SJCRH30 (cell line): ENCODE measurements at places on chromosomes 3 and 15.

GRCh38 chr3:63937661-63938651 is 25.8 kb upstream of the SCAANT1 start:
- DNase-seq: no peak
- H3K4me3 ChIP-seq: no peak overlapping the region
- no peaks in the 10 kb centered on the region; the same call in 1 of the 2 replicates for H3K36me3 ChIP-seq
- H3K4me1 ChIP-seq: no peaks in the 10 kb centered on the region
- H3K27me3 ChIP-seq: no peaks in the 10 kb centered on the region

GRCh38 chr15:25799906-25800700 is 63.0 kb downstream of the ATP10A start:
- DNase-seq: no peak
- H3K36me3 ChIP-seq: no peaks in the 10 kb centered on the region
- H3K27ac ChIP-seq: no peak overlapping the region
- no peaks in the 10 kb centered on the region for H3K4me1 ChIP-seq

GRCh38 chr3:28521663-28522062 is 173.0 kb upstream of the AZI2 start:
- H3K4me1 ChIP-seq: no peaks in the 10 kb centered on the region
- no peaks in the 10 kb centered on the region for H3K27me3 ChIP-seq
- no peak overlapping the region for H3K4me3 ChIP-seq
- peak; percentile 23 for DNase-seq
- no peak overlapping the region for H3K27ac ChIP-seq
- H3K36me3 ChIP-seq: no peaks in the 10 kb centered on the region

- DNase-seq: no peak
- no peak overlapping the region for H3K27ac ChIP-seq
- H3K27me3 ChIP-seq: no peaks in the 10 kb centered on the region
- H3K4me3 ChIP-seq: no peak overlapping the region
Measured at GRCh38 chr3:149867563-149867962, 54.5 kb downstream of the RNF13 start.

DNA sequence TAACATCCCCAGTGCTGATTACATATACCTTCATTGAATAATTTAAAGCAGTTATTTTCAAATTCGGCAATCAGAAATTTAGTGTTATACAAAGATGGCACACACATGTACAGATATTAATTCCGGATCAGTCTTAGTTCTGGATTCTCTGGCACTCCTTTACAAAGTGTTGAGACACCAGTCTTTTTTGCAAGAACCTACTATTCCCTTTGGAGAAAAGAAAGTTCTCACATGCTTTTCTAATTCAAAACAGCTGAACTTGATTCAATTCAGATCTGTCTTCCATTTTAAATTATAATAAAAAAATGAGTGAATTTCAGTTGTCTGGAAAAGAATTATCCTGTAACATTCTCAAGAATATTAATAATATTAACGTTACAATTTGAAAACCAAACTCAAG is 20.4 kb downstream of the CCDC191 start:
- H3K27ac ChIP-seq: no peak overlapping the region
- no peaks in the 10 kb centered on the region for H3K27me3 ChIP-seq
- no peaks in the 10 kb centered on the region for H3K36me3 ChIP-seq
- H3K4me3 ChIP-seq: no peak overlapping the region
- no peak for DNase-seq
- no peaks in the 10 kb centered on the region for H3K4me1 ChIP-seq

- no peak overlapping the region for H3K4me3 ChIP-seq
- no peaks in the 10 kb centered on the region for H3K4me1 ChIP-seq
- H3K36me3 ChIP-seq: no peaks in the 10 kb centered on the region
- no peak overlapping the region for H3K27ac ChIP-seq
Measured at GRCh38 chr3:166706094-166706493, 674.0 kb downstream of the ZBBX start.

DNA sequence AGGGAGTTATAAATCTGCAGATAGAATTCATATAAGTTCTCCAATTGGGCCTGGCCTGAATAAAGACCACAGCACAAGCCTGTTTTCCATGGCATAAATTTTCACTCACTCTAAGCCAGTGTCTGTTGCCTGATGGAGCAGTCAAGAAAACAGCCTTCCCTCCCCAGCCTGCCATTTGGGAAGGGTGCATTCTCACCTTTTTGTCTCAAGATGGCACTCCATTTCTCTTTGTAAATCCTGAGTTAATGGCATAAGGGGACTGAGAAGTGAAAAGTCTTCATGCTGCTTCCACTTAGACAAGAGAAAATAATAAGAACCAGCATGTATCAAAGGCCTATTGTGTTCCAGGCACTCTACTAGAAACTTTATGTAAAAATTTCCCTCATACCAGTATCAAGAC is 115.6 kb upstream of the MANF start:
- no peaks in the 10 kb centered on the region for H3K27me3 ChIP-seq
- no peaks in the 10 kb centered on the region for H3K36me3 ChIP-seq
- no peak overlapping the region for H3K4me3 ChIP-seq

GRCh38 chr3:136804813-136805212 is 14.1 kb upstream of the SLC35G2 start:
- no peaks in the 10 kb centered on the region for H3K36me3 ChIP-seq
- H3K27me3 ChIP-seq: no peaks in the 10 kb centered on the region
- DNase-seq: peak; percentile 59
- H3K4me1 ChIP-seq: no peaks in the 10 kb centered on the region
- no peak overlapping the region for H3K4me3 ChIP-seq

GRCh38 chr3:101989578-101990200 is 140.4 kb downstream of the NFKBIZ start:
- no peak overlapping the region for H3K4me3 ChIP-seq
- peaks cover 3% of the 10 kb centered on the region; the same call in 1 of the 2 replicates for H3K4me1 ChIP-seq
- no peaks in the 10 kb centered on the region for H3K36me3 ChIP-seq

DNA sequence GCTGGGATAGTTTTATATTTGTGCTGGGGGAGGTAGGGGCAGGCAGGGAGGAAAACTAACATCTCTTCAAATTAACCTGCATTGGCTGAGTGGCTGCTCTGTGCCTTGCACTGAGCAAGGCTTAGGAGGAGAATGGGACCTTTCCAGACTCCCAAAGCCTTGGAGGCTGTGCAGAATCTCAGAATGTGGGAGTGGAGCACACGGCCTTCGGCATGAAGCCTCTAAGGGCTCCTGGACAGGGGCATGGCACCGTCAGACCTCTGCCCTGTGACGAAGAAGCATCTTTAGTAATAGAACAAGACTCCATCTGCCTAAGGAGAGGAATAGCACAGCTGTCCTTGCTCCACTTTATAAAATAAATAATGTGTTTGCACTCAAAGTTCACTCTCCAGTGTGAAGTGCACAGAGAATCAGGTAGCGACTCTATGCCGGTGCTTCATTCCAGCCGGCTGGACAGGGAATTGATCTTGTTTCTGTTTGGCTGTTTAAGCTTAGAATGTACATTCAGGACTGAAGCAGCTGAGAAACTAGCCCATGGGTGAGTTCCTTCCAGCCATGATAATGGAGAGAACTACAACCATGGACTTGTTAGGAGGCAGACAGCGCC is 228.5 kb upstream of the ADAMTS9 start:
- DNase-seq: no peak
- H3K27ac ChIP-seq: no peak overlapping the region
- H3K36me3 ChIP-seq: no peaks in the 10 kb centered on the region
- H3K4me3 ChIP-seq: no peak overlapping the region
- no peaks in the 10 kb centered on the region for H3K27me3 ChIP-seq

DNA sequence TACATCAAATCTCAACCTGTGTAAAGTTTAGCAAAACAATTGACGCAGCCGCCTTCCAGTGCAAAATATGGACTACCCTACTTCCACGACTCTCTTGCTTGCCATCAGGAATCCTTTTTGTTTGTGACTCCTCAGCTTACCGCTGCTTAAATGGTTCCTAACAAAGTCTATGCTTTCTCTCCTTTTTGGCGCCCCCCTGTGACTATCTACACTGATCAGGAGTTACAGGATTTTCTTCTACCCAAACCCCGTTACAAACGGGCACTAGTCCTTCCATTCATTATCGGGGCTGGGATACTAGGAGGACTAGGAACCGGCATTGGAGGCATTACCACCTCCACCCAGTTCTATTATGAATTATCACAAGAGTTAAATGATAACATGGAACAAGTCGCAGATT is 184.0 kb downstream of the IGSF11 start:
- no peak overlapping the region for H3K4me3 ChIP-seq
- no peaks in the 10 kb centered on the region for H3K27me3 ChIP-seq
- H3K36me3 ChIP-seq: no peaks in the 10 kb centered on the region
- no peak overlapping the region for H3K27ac ChIP-seq
- H3K4me1 ChIP-seq: no peaks in the 10 kb centered on the region

GRCh38 chr15:29736012-29736743 is 86.1 kb downstream of the TJP1 start:
- peaks cover 49% of the 10 kb centered on the region for H3K36me3 ChIP-seq
- peaks cover 5% of the 10 kb centered on the region; the same call in 1 of the 2 replicates for H3K4me1 ChIP-seq
- H3K27ac ChIP-seq: no peak overlapping the region
- no peak overlapping the region for H3K4me3 ChIP-seq
- H3K27me3 ChIP-seq: no peaks in the 10 kb centered on the region

DNA sequence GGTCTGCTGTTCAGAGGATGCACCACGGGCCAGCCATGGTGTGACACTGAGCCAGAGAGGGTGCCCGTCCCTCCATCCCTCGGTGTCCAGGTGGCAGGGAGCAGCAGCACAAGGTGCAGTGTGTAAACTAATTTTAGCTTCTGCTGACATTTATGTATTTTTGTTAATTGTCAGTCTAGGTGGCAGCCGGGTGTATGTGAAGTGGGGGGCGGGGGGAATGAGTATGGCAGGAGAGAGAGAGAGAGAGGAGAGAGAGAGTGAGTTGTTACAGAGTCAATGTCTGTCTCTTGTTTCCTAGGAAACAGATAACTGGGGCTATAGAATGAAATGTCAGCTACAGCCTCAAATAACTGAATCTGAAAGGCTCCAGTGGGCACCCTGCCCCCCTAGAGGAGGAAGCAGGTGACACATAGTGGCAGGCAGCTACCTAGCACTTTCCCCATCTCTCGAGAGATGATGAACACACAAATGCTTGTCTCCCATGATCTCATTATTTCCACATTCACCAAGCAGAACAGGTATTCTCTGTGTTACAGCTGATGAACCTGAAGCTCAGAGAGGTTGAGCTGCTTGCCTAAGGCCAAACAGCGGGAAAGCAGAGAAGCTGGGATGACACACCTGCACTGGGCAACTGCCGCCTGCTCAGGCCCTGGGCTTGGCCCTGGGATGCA is 24.7 kb downstream of the RASGRF1 start:
- no peak for DNase-seq
- H3K36me3 ChIP-seq: no peaks in the 10 kb centered on the region
- H3K27me3 ChIP-seq: no peaks in the 10 kb centered on the region
- H3K27ac ChIP-seq: no peak overlapping the region
- H3K4me1 ChIP-seq: no peaks in the 10 kb centered on the region
